ENCODE measurements at places on chromosomes 12 and 14.

DNA sequence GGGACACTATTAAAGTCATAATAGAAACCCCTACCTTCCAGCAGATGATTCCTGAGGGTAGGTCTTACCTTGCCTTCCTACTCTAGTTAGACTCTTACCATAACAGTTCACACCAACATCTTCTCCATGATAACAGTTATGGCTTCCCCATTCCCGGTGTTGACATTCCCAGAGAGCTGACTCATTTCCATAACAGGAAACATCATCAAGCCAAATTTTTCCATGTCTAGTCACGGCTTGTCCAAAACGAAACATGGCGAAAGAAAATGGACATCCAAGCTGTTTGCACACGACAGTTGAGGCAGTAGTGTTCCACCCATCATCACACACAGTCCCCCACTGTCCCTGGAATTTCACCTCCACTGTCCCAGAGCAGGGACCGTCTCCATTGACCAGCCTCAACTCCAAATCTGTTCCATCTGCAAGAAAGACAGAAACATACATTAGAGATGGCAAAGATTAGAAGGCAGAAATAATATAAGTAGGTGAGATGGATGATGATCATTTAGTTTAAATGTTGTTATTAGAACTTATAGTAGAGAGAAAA lies 10.6 kb downstream of the CD163L1 start:
- DNase-seq: no peak

- no peak for DNase-seq
Observed at GRCh38 chr12:123472438-123472849, 14.5 kb downstream of the SNRNP35 start.

DNA sequence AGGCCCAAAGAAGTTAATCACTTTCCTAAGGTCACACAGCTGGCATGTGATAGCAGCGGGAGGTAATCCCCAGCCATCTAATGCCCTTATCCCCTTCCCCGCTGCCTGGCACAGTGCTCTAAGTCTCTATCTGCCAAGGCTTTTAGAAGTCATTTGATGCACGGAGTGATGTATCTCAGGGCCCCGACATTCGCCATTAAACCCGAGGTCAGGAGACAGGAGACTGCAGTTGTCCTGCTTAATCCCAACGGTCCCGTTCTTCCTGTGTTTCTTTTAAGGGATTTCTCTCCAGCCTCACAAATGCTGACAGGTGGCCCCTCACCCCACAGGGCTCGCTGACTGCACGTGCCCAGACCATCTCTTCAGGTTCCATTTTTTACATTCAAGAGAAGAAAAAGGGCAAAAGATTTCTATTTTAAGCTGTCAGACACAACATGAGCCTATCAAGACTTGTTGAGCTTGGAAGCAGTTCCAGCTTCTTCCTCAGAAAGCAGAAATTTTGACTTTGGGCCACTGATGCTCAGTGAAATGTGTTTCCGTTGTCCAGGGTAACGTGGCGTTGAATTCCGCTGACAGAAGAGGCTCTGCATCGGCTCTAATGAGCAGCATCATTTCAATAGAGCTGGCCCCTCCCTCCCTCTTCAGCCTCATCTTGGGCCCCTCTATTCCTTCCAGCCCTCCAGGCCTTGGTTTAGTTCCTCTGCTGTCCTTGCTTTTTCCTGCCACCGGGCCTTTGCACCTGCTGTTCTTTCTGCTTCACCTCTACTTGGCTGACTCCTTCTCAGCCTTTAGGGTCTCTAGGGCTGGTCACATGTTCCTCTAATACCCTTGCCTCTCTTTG lies 171.5 kb downstream of the CHST11 start:
- no peak for DNase-seq

GRCh38 chr14:105187116-105187515 lies 6.0 kb upstream of the NUDT14 start:
- no peak for DNase-seq

DNA sequence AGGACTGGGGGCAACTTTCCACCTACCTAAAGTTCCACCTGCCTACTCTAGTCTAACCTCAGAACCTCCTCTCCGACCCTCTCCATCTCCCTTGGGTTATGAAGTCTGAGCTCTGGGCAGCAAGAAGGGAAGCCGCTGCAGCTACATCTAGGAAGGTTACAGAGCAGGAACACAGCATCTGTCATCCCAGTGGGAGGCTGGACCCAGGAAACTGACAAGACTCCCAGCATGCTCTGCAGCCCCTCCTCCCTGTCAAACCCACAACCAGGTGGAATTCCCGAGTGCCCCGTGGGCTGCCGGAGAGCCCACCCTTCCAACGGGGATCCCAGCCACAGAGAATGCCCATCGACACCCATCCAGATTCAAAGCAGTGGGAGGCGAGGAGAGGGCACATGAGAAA lies 2.1 kb downstream of the TESC start:
- DNase-seq: no peak

DNA sequence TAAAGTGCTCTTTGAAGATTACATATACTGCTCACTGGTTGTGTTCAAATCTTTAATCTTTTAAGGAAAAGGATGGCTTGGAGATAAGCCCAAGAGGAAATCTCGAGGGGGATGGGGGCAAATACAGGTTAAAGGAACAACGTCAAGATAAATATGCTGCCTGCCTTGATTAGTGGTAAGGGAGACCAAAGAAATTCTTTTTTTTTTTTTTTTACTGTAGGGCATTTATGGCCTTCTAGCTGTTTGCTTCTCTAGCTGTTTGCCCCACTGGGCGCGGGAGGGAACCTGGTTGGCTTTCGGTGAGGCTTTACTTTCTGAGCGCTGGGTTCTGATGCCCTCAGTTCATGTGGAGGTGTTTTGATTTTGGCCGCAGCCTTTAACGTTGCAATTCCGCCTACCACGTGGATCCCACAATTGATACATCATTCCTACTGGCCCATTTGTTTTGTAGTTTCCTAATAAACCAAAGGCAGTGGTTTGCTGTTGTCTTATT lies 5.7 kb downstream of the CCND2 start:
- DNase-seq: no peak

Data from activated T-helper 1 cell treated with Interleukin-2 at 50 U/mL for 16 hours (primary cell).